Stimulated activated CD4-positive, alpha-beta T cell treated with anti-CD3 and anti-CD28 coated beads, Interleukin-4, amount 100 ng/mL, for 24 hours (primary cell): ENCODE measurements at places on chromosomes 5 and 9.

GRCh38 chr9:112884101-112884500 is 6.6 kb downstream of the SLC46A2 start:
- DNase-seq: no peak

- no peak for DNase-seq
Measured at GRCh38 chr9:18480662-18481093, 6.7 kb downstream of the ADAMTSL1 start.

DNA sequence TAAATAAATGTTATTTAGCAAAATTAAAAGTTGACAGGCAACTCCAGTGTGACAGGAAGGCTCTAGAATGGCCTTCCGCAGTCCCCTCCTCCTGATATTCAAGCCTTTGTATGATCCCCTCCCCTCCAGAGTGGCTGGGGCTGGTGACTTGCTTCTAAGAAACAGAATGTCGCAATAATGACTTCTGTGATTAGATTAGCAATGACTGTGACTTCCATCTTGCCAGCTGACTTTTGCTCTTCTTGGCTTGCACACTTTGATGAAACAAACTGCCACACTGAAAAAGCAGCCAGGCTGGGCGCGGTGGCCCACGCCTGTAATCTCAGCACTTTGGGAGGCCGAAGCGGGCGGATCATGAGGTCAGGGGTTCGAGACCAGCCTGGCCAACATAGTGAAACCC is 106.5 kb upstream of the LARP1 start:
- DNase-seq: no peak

DNA sequence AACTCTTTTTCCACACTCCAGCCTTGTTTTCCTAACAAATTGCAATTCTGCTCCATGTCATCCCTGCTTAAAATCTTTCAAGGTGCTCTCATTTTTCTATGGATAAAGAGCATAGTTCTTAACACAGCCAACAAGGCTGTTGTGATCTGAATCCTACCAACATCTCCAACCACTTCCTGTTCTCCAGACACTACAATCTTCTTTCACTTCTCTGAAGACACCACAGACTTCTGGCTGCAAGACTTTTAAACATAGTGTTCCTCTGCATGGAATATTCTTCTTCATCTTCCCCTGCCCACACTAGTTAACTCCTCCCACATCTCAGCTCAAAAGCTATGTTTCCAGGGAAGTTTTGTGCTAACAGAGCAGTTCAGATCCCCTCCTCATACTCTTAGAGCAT is 404.8 kb downstream of the MAN2A1 start:
- no peak for DNase-seq

DNA sequence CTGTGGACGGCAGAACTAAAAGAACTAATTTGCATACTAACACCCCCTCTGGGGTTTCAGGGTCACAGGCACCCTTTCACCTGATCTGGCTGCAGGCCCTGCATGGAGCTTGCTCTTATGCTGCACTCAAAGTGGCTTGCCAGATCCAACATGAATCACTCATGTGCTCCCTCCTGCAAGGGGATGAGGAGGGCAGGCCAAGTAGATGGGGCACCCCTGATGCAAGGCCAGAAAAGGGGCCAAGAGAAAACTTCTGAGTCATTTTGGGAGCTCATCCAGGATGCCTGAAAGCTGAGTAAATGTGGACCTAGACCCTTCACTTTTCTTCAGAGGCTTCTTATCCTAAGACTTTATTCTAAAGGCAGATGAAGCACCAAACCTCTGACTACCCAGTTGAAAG is 558.5 kb upstream of the PTGER4 start:
- DNase-seq: no peak

DNA sequence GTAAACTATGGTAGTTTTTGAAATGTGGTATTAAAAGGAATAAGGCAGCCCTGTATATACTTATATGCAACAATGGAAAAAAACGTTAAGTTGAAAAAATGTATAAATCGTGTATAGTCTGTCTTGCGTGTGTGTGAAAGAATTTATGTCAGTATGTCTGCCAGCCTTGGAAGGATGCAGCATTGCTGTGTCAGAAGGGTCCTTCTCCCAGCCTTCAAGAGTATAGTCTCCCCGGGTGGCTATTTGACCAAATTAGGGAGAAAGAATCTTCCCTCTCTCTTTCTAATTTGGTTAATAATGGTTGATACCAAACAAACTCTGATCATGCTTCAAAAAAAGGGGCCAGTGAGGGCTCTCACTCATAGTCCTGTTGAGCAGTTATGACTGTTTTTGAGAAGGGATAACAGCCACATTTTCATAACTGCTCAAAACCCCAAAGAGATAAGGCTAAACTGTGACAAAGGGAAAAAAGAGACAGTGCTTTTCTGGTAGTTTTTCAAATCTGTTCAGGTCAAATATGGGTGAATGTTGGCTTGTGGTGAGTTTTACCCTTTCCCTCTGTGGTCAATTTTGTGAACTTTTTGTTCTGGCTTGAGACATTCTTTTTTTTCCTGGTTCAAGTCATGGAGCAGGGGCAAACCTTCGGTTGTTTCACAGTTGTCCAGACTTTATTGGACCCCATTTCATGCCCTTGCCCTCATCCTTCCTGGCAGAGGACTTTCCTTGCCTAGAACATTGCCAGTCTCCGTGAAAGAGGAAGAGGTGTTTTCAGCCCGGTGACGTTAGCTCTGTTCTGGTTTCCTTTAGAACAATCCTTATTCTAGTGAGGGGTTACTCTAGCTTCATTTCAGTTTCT is 21.0 kb downstream of the SNX30 start:
- DNase-seq: no peak

GRCh38 chr5:107359916-107360234 is 310.9 kb downstream of the EFNA5 start:
- DNase-seq: no peak

DNA sequence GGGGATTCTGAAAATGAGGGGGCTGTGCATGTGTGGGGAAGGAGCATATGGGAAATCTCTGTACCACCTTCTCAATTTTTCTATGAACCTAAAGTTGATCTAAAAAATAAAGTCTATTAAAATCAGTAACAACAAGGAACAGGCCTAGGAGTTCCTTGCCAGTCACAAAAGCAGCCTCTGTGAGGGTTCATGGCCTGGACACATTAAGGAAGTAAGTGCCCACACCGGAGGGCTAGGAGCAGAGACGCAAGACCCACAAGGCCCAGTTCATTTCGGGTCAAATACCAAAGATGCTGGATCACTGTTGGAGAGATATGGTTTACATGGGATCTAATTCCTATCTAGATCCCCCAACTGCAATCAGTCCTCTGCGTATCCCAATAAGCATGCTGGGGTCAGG is 88.4 kb downstream of the SEMA4D start:
- DNase-seq: no peak

DNA sequence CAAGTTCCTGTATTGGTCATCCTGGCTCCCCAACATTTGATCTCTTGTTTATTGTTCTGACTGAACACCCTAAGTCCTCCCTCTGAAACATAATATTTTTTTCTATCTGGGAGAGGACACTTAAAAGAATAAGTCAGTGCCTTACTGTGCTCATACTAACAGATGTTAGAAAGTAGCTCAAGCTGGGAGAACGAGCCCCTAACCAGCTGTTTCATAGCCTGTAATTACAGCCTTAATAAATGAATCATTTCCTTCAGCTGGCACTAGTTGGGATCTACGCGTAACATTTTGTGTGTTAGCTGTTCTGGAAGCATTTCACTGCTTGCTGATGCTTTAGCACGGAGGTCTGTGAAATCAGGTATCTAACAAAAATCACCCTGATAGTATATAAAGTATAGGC is 345.9 kb upstream of the RIOK2 start:
- no peak for DNase-seq

DNA sequence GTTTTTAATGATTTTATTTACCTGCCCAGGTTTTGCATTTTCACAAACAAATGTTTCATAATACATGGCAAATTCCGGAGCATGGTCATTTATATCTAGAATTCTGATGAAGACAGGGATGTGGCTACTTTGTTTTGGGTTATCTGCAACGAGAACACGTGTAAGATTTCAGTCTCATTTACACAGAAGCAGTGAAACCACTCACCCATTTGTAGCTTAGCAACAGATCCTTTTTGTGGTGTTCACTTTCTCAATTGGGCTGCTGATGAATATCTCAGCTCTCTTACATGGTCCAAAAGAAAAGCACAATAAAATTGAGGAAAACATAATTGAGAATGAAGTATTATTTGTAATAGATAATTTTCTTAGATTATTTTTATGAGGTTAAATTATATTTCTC is 148.6 kb downstream of the CDH9 start:
- DNase-seq: no peak
